ENCODE measurements at places on chromosomes 2 and 18. TPM values are rescaled to one million over a fixed set of nuclear protein-coding genes. Genes with fewer than 3 reads are reported as not detected.

GRCh38 chr2:45930396-45930792 lies 278.9 kb downstream of the PRKCE start:
- no peak for DNase-seq

DNA sequence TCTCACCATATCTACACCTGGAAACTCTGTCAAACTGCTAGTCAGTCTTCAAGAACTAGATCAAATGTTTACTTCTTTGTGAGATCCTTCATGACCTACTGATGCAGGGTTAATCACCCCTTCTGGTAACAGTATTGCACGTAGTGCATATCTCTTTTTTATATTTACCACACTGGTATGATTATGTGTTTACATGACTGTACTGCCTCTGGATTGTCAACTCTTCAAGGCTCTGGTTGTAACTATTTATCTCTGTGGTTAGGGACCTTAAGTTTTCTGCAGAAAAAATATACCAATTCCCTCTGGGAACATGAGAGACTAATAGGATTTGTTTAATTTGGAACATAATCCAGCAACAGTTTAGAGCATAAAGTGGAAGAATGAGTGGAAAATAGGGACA lies 135.5 kb downstream of the PDE1A start:
- no peak for DNase-seq

GRCh38 chr2:72149556-72150156 lies 2.0 kb upstream of the CYP26B1 start:
- DNase-seq = no peak

The SLC4A3 gene
- 2.1 TPM for total RNA-seq

The FAM110C gene
- 49.9 TPM for total RNA-seq

The FAM98A gene
- 22.3 TPM for total RNA-seq

GRCh38 chr2:117436697-117437096 lies 377.8 kb upstream of the DDX18 start:
- DNase-seq = no peak

DNA sequence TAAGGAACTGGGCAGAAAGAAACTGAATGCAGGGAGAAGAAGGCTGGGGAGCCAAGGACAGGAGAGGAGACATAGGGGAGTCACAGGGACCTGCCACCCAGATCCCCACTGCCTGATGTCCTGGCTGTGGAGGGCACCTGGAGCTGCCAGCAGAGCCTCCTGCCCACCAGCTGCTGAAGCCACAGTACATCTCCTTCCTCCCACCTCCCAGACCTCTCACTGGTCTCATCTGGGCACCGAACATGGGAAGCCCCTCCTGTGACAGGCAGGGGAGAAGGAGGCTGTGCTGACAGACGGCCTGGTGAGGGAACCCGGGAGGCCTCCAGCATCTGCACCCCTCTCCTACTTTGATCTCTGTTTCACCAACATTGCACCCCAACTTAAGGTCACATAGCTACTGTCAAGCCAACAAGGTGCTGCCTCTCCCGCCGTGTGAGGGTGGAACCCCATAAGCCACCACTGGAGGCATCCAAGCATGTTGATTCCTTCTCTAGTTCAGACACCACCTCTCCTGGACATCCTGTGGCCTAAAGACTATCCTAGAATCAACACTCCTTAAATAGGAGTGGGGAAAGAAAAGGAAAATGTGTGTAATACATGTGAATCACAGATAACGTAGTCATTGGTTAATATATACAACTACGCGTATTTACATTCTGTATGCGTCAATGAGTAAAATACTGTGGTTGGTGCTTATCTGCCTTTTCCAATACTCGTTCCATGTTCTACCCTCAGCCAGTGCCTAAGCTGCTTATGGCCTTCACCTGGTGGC lies 3.5 kb upstream of the RNPEPL1 start:
- peak; percentile 48 for DNase-seq

- no peak for DNase-seq
These were observed 64.9 kb downstream of the EMX1 start for GRCh38 chr2:72982219-72982618.

DNA sequence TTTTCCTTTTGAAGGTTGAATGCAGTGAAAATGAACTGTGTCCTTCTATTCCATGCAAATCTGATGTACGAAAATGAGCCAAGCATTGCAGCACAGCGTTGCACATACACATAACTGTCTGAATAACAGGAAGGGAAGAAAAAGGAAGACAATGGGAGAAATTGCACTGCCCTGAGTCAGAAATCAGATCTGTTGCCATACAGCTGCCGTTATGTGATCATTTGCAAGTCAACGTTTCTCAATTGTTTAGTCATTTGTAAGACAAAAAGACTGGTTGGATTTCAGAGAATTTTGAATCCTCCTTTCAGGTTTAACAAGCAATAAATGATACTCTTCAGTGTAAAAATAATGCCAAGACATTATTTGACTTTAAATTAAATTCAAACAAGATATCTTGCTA lies 284.1 kb downstream of the DSEL start:
- no peak for DNase-seq

The TFCP2L1 gene
- total RNA-seq = 18.3 TPM

- no peak for DNase-seq
These were observed 380.7 kb downstream of the SETBP1 start for GRCh38 chr18:45061359-45061758.

DNA sequence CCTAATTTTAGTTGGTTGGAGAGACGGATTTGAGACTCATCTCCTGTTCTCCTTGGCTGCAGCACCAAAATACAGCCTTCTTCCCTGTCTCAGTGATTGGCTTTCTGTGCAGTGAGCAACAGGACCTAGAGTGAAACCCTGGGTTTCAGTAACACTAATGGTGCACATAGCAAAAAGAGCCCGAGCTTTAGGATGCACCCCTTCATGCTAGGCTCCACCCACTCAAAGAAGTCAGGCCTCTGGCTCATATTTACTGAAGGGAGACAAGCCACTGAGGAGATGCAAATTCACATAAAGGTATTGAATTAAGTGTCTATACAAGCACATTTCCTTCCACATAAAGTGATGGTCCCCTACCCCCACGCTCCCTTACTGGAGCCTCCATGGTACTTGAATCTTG lies 131.9 kb upstream of the CHAC2 start:
- DNase-seq = no peak

All from lower leg skin (tissue), 4 donors.